ENCODE measurements at places on chromosomes 16 and 17.

- DNase-seq: no peak
Observed at GRCh38 chr16:64089697-64090096, 1032.2 kb downstream of the CDH11 start.

DNA sequence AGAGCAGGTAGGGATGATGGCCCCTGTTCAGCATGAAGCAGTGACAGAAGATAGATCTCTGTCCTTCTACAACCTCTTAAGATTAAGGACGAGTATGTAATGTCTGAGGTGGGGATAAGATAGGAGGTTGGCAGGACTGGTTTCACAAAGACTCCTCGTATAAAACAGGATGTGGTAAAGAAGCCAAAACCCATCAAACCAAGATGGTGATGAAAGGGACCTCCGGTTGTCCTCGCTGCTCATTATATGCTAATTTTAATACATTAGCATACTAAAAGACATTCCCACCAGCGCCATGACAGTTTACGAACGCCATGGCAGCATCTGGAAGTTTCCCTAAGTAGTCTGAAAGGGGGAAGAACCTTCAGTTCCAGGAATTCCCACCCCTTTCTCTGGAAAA is 27.3 kb downstream of the MIS12 start:
- no peak for DNase-seq

- no peak for DNase-seq
Observed at GRCh38 chr16:54630284-54630967, 300.2 kb upstream of the IRX5 start.

DNA sequence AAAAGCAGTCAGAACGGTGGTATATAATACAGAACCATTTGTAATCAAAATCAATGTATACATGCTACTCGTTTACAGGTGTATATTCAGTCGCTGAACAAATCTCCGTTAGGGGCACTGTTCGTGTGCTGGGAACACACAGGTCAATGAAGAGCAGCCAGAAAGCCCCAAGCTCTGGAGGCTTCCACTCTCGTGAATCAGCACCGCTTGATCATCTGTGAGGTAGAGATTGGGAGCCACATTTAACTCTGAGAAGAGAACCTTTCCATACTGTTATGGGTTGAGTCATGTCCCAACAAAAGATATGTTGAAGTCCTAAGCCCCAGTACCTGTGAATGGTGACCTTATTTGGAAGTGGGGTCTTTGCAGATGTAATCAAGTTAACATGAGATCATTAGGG is 5.4 kb upstream of the CYTH1 start:
- DNase-seq: no peak

DNA sequence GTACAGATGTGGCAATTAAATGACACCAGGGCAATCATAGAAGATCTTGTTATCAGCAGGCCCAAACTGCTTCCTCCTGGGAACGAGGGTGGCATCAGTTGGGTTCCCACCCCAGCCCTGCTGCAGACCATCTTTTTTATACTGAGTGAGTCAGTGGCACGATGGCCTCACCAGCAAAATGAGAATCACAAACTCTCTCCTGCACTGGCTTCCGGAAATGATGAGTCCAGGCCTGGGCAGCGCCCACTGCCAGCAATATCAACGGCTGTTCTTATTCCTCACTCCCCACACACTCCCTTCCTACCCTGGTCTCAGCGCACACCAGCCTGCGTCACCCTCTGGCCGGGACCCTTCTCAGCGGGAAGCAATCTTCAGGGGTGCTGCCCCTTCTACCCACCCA is 340.3 kb downstream of the FOXL1 start:
- no peak for DNase-seq

DNA sequence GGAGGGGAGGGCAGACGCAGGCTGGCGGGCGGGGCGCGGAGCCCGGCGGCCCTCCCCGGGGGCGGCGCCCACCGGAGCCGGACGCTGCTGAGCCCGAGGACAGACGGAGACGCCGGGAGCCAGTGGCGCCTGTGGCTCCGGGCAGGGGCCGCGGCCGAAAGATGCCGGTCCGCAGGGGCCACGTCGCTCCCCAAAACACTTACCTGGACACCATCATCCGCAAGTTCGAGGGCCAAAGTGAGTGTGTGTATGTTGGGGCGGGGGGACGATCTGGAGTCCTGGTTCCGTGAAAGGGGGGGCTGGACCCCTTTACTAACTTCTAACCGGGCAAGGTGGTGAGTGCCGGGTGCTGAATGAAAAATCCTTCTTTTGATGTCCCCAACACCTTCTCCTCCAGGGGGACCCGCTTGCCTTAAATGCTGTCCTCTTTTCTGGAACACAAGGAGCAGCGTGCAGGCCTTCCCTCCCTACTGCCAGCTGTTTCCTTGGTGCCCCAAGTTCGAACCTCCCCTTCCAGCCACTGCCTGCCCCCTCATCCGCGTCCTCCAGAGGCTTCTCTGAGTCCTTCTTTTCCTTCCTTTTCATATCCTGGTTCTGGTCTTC is at the start of gene KCNH6:
TSS of gene KCNH6 (plus strand) at position 106 of the 603 bp plus-strand sequence. CDS start at position 162, 56 bp downstream.
- DNase-seq: no peak

- no peak for DNase-seq
Observed at GRCh38 chr16:18788828-18789514, 1.2 kb downstream of the RPS15A start.

DNA sequence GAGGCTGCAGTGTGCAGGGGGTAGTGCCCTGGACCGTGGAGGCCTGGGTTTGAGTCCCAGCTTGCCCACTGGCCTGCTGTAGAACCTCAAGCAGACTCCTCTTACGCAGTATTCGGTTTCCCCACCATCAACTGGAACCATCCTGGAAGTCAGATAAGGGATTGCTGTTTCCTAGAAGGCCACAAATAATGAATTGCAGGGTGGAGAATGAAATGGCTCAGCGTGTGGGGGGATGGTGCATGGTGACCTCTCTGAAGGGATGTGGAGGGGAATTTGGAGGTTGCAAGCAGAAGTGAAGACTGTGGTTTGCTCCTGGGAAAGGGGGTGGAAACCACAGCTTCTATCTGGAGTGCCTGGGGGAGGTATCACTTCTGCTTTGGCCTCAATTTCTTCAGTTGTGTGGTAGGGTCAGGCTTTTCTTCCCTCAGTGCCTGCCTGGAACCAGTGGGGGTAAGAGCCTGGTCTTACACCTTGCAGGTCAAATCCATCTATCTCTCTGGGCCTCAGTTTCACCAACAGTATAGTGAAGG is 1.7 kb downstream of the ADGRG5 start:
- peak; percentile 64 for DNase-seq

- DNase-seq: no peak
Observed at GRCh38 chr16:2852003-2852730, 5.8 kb downstream of the PRSS22 start.

GRCh38 chr16:68300734-68301459 is 9.8 kb downstream of the SLC7A6OS start:
- no peak for DNase-seq

DNA sequence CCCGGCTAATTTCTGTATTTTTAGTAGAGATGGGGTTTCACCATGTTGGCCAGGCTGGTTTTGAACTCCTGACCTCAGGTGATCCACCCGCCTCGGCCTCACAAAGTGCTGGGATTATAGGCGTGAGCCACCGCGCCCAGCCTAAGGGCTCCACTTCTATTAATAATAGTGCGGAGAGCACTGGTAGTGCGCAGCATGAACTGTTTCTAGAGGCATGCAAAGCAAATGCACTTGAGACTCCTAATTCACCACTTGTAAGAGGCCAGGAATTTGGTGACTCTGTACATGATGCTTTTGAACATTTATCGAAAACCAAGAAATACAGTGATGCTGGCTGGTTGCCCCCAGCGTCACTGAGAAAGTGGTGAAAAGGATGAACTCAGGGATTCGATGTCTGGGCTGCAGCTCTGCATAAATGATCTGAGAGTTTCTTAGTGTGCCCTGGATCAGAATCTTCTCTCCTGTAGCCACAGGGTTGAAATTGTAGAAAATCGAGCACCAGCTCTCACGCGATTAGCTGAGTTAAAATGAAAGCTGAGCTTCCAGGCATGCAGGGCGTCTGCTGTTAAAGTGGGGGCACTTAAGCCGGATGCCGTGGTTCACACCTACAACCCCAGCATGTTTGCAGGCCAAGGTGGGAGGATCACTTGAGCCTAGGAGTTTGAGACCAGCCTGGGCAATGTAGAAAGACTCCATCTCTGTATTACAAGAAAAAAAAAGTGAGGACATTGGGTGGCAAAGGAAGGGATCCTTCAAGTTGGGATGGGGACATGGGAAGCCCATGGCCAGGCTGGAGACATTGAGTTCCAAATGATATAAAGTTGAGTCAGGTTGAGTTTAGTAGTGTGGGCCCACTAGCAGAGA is 4.8 kb downstream of the RNF213 start:
- DNase-seq: no peak

DNA sequence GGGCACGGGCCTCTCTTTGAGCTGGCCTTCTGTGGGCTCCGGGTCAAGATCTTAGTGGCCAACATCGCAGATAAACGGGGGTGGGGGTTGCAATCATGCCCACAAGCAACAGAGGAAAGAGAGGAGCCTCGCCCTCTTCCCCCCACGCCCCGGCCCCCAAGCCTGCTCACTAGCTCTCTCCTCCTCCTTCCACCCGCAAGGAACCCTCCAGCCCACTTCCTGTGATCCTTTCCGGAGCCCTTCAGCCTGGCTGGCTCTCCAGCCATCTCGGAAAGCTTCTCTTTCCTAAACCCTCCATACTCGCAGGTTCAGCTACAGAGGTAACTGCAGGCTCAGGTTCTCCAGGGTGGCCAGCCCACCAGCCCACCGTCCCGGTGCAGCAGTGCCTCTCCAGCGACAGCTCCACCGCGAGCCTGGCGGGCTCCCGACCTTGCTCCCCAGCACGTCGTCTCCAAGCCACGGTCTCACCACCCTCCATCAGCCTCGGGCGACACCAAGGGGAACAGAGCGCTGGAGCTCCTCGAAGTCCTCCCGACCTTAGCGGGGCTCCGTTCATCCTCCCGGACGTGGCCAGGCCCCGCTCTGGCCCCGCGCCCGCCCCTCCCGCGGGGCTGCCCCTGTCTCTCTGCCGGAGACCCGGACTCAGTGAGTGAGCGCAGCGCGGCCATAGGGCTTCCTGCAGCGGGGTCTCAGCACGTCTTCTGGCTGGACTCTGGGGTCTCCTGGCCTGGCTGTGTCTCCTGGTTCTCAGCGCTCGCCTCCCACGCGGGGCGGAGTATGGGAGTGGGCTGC is 12.9 kb upstream of the ODF4 start:
- DNase-seq: peak; percentile 24

- DNase-seq: no peak
Observed at GRCh38 chr16:13791095-13791494, 128.9 kb upstream of the ERCC4 start.

GRCh38 chr16:12016291-12016947 is 39.9 kb downstream of the SNX29 start:
- no peak for DNase-seq

GRCh38 chr16:83343935-83344366 is 463.8 kb upstream of the HSBP1 start:
- no peak for DNase-seq

DNA sequence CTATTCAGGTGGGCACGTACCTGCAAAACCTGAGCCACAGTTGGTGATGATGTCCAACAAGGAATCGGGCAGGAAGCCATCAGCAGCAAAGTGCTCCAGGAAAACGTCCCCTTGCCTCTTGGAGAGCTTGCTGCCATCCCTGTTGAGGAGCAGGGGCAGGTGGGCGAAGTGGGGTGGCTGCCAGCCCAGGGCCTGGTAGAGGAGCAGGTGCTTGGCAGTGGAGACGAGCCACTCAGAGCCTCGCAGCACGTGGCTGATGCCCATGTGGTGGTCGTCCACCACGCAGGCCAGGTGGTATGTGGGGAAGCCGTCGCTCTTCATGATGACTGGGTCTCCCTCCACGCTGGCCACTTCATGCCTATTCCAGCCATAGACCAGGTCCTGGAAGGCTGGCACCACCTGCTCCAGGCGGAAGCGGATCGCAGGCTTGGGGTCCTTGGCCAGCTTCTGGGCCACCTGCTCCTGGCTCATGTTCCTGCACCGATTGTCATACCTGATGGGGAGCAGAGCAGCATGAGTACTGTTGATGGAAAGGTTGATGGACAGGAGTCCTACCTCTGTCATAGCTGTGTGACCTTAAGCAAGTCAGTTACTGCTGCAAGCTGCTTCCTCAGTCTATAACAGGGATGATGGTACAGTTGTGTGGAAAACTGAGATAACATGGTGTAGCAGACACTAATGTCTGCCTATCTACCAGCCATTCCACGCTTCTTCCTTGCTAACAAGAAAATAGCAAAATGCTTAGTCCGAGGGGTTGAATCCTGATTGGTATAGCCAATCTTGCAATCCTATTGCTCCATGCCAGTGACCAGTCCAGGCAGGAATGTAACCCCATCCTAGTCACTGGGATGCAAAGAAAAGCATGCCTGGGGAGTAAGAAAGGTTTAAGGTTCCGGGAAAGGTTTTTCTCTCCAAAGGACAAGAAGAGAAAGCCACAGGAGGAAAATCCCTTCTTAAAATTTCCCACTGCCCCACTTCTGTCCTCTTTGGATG is 22.0 kb downstream of the EARS2 start:
- DNase-seq: no peak

- peak; percentile 84 for DNase-seq
Observed at GRCh38 chr17:2416010-2416734, 15.3 kb upstream of the MNT start.

DNA sequence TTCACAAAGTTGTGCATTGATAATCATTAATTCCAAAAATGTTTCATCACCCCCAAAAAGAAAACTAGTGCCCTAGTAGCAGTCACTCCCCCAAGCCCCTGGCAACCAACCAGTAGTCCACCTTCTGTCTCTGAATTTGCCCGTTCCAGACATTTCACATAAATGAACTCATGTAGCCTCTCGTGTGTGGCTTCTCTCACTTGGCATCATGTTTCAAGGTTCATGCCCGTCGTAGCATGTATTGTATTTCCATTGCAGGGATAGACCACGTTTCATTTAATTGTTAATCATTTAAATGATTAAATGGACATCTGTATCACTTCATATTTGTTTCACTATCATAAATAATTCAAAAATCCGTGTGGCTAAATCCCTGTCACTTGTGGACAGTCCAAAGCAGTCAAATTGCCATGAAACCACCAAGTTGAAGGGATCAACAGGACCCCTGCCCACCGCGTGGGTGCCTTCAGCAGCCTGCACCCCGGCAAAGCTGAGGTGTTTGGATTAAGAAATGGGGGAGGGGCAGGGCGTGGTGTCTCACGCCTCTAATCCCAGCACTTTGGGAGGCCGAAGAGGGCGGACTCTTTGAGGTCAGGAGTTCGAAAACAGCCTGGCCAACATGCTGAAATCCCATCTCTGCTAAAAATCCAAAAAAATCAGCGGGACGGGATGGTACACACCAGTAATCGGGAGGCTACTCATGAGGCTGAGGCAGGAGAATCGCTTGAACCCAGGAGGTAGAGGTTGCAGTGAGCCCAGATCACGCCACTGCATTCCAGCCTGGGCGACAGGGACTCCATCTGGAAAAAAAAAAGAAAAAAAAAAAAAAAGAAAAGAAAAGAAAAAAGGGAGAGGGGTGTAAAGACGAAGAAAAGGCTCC is 8.7 kb upstream of the FLYWCH2 start:
- no peak for DNase-seq
